ENCODE measurements at places on chromosomes 2 and 18.
A peak's percentile ranks its signal among the peaks of the same experiment; 100 is the strongest.

DNA sequence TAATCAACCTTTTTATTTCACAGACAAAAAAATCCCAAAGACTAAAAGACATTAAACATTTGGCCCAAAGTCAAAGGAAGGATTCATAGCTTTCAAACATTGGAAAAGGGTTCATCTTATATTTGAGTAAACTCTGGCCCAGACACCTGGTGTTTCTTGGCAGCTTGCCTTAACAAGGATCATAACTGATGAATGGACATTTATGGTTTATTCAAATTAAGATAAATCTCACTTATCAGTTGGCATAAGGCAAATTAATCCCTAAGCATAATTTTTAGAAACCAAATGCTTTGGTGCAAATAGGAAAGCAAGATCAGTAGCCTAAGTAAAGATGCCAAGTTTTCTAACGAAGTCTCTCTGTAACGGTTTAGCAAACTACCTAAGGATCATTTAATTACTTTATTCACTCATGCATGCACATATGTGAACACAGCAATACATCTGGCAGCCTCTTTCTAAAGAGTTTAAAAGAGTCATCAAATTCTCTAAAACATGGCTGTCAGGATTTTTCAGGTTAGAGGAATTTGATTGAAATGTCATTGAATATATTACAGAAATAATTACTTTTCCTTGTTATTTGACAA, 323.4 kb upstream of the RBMS1 start:
- no peak for DNase-seq

- no peak for DNase-seq
Observed at GRCh38 chr2:69781321-69782248, 39.7 kb downstream of the ANXA4 start.

DNA sequence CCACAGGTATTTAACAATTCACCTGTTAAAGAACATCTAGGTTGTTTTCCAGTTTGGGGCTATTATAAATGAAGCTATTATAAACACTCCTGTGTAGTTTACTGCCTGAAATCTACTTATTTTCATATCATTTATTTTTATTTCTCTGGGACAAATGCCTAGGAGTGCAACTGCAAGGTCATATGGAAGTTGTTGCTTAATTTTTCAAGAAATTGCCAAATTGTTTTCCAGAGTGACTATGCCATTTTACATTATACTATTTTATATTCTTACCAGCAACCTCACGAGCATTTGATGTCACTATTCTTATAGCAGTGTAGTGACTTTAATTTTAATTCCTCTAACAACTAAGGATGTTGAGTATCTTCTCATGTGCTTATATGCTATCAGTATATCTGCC, 298.4 kb downstream of the EXOC6B start:
- DNase-seq, result no peak

GRCh38 chr2:27007416-27008374, 25.1 kb upstream of the TMEM214 start:
- DNase-seq, result no peak

DNA sequence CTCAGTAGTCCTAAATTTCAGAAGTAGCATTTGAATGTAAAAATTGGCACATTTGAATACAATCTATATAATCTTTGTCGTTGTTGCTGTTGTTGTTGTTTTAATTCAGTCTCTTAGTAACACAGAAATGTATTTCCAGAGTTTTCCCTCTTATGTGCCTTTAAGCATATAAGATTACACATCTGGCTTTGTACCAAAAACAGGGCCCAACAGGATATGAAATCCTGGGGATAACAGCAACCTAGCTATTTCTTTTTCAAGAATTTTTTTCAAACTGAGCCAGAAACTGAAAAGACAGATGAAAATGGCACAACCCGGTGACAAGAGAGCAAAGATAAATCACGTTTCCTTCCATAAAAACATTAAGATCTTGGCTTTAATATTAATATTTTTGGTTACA, 906.7 kb downstream of the NRXN1 start:
- no peak for DNase-seq

DNA sequence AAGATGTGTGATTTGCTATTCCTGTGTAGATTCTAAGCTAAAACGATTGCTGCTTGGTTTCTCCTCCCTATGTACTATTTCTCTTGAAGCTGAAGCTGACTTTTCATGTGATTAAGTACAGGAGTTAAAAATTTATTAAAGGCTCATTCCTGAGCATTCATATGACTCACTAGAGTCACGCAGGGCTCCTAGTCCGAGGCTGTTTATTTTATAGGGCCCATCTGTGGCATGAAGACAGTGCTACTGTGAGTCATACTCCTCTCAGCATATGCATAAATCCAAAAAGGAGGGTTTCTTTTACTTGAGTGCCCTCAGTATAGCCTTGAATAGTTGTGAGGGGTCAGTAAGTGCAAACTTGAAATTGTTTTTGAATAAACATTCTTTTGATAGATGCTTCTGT, 378.8 kb downstream of the PTPRM start:
- no peak for DNase-seq

- DNase-seq, result peak; percentile 57
Observed at GRCh38 chr2:208466151-208466919, 59.7 kb downstream of the PTH2R start.

DNA sequence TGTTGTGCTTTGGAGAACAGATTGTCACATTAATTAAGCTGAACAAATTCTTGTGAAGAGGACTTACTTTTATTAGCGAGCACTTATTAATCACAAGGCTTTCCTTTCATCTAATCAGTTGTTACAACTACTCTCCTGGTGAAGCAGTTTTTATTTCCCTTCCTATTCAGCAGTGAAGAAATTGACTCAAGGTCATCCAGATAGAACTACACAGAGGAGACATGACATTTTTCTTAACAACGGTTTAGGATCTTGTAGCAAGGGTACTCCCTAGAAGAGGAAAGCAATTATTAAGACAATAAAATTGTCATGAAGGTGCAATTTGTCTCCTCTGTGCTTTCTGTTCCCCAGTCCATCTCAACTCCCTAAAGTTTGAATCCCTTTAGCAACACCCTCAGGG, 61.3 kb downstream of the POLE4 start:
- no peak for DNase-seq

DNA sequence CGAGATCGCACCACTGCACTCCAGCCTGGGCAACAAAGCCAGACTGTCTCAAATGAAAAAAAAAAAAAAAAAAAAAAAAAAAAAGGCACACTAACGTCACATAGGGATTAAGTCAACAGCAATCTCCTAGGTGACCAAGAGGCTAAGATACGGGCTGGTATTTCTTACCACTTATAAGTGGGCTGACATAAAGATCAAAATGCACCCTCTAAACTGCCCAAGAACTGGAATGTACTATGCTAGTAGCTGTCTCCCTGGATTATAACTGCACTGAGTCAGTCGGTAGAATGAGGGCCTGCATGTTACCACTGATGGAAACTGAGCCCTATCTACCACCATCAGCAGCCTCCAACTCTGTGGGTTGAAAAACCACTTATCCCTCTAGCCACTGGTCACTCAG, 80.6 kb downstream of the KLF7 start:
- DNase-seq, result no peak

- DNase-seq, result no peak
Observed at GRCh38 chr2:10794876-10795275, 17.7 kb downstream of the PDIA6 start.

DNA sequence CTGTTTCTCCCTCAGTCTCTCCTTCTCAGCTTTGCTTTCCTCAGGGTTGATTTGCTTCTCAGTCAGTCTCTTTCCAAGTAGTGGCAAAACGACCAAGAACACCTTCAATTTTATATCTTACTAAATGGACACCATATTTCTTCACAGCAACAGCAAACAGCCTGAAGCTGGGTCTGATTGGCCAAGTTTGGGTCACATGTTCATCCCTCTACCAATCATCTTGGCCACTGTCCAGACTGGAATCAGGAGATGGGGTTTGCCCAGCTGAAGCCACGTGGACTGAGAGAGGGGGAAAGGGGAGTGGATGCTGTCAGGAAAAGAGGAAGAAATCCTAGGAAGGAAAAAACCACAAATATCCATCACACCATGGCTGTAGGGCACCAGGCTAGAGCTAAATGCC, 42.0 kb upstream of the ACMSD start:
- DNase-seq, result no peak

- DNase-seq, result no peak
Observed at GRCh38 chr18:24198461-24198860, 59.6 kb downstream of the CABYR start.

DNA sequence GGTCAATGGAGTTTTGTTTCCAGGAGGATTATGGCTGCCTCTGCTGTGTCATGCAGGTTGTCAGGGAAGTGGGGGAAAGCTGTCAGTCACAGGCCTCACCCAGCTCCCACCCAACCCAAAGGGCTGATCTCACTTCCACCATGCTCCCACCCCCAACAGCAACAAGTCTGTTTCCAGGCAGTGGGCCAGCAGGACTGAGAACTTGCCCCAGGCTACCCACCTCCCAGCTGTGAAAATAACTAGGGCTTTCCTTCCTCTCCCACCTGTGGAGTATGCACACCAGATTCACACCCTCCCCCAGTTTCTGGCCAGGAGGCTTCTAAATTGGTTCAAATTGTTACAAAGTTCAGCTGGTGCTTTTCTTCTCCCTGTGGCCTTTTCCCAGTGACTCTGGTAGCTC, 95.6 kb upstream of the ACVR1 start:
- no peak for DNase-seq

DNA sequence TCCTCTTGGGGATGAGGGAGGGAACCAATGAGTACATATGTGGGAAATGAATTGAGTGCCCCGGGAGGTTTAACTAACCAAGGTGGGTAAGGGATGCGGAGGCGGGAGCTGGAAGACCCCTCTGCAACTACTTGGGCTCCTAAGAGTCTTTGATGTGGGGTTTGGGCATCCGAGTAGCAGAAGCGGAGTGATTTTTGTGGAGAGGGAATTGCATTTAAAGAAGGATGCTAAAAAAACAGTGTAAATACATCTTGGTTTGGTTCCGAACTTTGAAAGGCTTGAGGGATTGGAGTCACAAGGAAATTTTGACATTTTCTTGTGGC, 215.7 kb downstream of the MCFD2 start:
- DNase-seq, result no peak

- DNase-seq, result no peak
Observed at GRCh38 chr2:204686406-204686805, 141.1 kb downstream of the PARD3B start.

- peak; percentile 21 for DNase-seq
Observed at GRCh38 chr18:10006311-10006893, 92.6 kb downstream of the VAPA start.

DNA sequence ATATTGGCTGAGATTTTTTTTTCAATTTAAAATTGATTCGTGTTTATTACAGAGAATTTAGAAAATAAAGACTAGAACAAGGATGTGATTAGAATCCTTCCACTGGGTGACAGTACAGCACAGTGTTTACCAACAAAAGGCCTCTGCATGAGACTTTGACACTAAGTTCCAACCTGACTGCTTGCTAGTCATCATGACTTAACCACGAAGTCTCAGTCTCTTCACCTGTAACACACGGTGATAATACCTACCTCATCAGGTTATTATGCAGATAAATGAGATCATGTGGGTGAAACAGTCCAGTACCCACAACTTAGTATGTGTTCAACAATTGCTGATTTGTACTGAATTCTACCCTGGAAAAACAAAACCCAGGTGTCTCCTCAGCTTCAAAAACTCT, 151.2 kb downstream of the STK39 start:
- DNase-seq, result no peak

DNA sequence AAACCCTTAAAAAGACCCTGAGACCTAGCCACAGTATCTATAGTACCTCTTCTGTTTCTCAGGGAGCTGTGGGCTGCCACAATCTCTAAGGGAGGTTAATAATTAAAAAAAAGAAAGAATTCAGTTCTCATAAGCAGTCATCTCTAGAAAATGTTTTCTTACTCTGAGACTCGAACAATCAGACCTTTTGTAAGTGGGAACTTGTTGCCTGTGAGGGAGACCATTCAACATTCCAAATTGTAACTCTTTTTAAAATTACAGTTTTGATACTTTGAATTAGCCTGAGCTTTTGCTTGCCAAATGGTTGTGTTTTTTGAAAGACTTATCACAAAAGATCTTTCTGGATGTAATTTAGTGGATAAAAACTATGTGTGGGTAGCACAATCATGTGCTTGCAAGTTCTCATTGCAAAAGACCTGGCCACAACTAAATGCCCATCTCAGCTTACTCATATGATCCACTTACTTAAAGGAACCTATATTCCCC, 33.3 kb downstream of the IL1R2 start:
- no peak for DNase-seq

GRCh38 chr2:151946899-151947812, 118.9 kb upstream of the ARL5A start:
- peak; percentile 66 for DNase-seq

DNA sequence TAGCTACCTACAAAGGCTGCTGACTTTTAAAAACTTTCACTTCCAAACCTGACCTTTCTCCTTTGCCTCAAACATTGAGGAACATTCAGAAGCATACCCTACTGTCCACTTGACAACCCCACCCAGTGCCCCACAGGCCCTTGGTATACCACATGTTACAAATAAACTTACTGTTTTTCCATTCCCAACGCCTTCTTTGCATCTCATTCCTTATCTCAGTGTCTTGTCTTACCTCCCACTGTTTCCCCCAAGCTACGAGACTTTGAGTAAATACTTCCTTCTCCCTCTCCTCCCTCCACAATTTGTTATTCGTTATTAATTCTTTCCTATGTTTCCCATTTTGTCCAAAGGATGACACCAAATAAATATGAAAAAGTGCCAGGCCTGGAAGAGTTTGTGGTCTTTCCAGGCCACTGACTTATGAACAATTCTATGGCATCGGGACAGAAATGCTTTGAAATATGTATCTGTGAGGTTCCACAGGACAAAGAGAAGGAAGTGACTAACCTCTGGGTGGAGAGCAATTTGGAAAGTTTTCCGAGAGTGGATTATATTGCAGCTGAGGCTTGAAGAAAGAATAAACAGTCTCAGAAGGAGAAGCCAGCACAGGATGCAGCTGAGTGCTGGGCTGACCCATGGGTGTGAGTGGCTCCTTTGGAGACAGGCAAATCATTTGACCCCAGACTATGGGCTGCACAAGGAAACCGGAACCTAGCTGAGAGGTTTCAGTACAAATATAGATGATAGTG, 409.0 kb downstream of the LPIN1 start:
- DNase-seq, result no peak

DNA sequence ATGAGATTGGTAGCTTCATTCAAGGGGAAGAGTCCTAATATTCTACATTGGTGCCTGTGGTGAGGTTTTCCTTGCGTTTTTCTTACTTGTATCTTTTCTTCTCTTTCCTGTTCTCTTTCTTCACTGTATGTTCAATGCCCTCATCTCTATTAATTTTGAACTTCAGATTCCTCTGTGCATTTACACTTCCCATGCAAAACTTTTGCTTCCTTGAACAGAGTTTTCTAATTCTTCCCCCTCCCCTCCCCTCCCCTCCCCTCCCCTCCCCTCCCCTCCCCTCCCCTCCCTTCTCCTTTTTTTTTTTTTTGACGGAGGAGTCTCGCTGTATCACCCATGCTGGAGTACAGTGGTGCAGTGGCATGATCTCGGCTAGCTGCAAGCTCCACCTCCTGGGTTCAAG, 388.3 kb downstream of the LRRTM1 start:
- no peak for DNase-seq

GRCh38 chr2:26752656-26753055, 11.4 kb upstream of the SLC35F6 start:
- DNase-seq, result no peak
